ENCODE measurements at places on chromosomes 3 and 15.

DNA sequence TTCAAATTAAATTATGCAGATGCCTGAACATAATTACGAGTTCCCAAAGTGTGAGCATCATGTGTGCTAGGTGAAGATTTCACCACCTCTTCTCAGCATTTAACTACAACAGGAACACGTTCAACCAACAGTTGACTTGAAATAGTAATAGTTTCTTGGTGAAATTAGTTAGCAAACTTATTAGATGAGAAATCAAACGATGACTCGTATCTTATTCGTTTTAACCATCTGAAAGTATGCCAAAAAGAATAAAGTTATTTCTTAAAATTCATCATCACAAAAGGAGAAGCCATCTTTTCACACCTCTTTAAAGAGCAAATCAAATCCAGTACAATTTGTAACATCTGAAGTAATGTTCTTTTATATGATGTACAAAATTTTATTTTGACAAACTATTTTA, 2.3 kb downstream of the BNC1 start:
- no peak for DNase-seq

- DNase-seq = no peak
Observed at GRCh38 chr3:177228601-177229190, 31.4 kb upstream of the TBL1XR1 start.

GRCh38 chr15:72923289-72923688, 129.0 kb upstream of the NEO1 start:
- DNase-seq = no peak

GRCh38 chr15:44038755-44039191, 156.3 kb downstream of the FRMD5 start:
- DNase-seq = peak; percentile 11

GRCh38 chr3:135622656-135623055, 342.9 kb upstream of the PPP2R3A start:
- no peak for DNase-seq

DNA sequence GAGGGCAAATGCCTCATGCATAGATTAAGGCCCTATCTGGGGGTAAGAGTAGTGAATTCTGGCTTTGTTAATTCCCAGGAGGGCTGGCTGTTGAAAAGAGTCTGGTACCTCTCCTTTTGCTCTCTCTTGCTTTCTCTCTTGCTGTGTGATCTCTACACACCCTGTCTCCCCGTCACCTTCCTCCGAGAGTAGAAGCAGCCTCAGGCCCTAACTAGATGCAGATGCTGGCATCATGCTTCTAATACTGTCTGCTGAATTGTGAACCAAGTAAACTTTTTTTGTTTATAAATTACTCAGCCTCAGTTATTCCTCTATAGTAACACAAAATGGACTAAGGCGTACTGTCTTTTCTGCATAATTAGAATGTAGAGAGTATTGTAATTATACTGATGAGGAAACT, 908.1 kb downstream of the DIPK2A start:
- no peak for DNase-seq

DNA sequence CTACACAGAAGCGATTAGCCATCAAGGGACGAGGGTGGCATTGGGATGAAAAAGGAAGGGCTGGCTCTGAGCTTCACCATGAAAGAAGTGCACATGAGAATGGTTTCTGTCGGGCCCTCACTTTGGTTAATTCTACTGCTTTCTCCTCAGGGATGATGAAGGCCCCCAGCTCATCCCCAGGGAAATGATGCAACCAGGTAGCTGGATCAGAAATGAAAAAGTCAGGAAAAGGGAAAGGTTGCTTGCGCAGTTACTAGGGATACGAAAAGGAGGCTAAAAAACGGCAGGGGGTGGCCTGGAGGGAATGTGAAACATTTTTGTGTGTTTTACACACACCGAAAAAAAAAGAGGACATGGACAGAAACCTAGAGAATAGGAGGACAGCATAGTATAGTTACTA, 1.4 kb upstream of the SLC27A2 start:
- DNase-seq = no peak

DNA sequence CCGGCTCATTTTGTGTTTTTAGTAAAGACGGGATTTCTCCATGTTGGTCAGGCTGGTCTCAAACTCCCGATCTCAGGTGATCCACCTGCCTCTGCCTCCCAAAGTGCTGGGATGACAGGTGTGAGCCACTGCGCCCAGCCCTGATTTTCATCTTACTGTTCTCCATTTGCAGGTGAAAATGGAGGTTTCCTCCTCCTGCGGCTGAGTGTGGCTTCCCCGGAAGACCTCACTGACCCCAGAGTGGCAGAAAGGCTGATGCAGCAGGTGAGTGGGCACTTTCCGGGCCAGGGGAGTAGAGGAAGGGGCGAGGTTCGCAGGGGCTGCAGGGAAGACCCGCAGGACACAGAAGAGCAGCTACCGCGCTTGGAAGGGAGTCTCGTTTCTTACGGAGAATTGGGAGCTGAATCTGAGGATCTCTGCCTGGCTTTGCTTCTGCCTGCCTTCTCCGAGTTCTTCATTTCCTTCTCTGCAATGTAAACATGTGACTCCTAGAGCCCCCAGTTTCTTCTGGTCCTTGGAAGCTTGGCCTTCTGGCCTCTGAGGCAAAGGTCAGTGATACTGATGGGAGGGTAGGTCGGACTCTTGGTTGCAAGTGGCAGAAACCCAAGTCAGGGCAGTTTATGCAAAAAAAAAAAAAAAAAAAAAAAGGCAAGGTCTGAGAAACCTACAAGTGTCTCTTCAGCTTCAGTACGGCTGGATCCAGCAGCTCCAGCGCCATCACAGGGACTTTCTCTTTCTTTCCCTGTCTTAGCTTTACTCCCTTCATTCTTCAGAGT, 8.9 kb downstream of the MUC20 start:
- DNase-seq = no peak

GRCh38 chr3:130915567-130916292, 21.8 kb downstream of the ATP2C1 start:
- no peak for DNase-seq

DNA sequence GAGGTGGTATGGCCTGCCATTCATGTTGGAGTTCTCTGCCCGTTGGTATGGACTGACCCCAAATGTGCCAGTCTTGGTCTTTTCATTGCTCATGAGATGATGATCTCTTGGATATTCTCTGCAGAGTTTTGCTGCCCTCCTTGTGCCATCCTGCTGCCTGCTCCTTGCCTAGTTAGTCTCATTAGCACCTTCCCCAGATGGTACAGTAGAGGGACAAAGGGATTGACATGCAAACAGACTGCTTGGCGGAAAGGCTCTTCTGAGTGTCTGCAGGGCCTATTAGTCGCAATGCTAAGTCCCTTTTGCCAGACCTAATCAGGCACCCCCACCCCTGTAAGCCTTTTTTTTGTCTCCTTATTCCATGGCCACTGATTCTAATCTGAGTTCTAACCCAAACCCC, 90.6 kb downstream of the ARNT2 start:
- no peak for DNase-seq

- no peak for DNase-seq
Observed at GRCh38 chr15:96336596-96337364, 6.3 kb downstream of the NR2F2 start.

GRCh38 chr3:126472277-126473006, 3.2 kb downstream of the ZXDC start:
- DNase-seq = peak; percentile 71

- no peak for DNase-seq
Observed at GRCh38 chr15:77753281-77753873, 120.7 kb upstream of the LINGO1 start.

DNA sequence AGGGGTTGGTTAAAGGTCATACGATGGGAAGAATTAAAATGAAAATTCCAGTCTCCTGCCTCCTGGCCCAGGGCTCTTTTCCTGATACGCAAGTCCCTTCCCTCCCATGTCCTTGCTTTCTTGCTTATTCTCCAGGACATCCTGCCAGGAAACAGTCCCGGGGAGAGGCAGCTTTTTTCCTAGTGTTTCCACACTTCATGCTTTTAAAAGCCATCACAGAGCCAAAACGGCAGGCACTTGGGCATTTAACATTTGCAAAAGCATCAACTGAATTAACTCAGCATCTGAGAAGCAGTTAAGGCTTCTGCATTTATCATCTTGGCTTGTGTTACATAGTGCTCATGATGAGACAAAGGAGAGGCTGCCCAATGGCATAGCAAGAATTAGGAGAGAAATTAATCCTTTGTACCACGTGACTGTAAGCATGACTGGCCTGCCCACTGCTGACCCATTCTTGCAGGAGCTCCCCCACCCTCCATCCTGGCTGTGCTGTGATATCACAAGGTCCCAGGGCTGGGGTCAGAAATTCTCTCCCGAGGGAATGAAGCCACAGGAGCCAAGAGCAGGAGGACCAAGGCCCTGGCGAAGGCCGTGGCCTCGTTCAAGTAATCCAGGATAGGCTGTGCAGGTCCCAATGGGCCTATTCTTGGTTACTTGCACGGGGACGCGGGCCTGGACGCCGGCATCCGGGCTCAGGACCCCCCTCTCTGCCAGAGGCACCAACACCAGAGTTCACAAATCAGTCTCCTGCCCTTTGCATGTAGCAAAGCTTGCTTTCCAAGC, 21.6 kb upstream of the VILL start:
- DNase-seq = no peak

GRCh38 chr3:183038221-183038620, 57.9 kb upstream of the DCUN1D1 start:
- DNase-seq = no peak

DNA sequence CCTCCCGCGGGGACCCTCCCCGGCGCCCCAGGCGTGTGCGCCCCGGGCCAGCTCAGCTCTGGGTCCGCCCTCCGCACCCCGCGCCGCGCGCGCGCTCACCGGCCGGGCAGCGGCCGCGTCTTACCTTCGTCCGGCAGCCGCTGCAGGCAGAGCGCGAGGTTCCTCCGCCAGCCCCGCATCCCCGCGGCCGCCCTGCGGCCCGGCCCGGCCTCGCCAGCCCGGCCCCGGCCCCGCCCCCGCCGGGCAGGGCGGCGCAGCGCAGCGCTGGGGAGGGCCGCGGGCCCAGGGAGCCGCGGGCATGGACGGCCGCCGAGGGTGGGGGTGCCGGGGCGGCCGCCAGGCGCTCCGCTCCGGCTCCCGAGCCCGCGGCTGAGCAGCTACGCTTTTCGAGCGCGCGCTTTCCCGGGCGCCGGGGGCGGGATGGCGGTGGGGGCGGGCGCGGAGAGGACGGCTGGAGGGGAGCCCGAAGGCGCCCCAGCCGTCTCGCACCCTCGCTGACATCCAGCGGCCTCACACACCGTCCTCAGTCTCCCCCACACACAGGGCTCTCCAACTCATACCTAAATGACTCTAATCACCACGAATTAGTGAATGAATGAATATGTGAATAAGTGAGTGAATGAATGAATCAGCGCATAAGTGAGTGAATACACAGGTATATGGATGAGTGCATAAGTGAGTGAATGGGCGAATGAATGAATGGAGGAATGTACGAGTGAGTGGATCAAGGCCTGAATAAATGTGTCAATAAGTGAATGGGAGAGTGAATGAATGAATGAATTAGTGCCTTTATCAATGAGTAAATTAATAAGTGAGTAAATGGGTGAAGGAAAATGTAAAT, 48.5 kb upstream of the CCDC174 start:
- no peak for DNase-seq

Measured in NCI-H187 treated with DMSO at 0.1 percent for 48 hours (cell line).